Stimulated activated CD4-positive, alpha-beta T cell treated with anti-CD3 and anti-CD28 coated beads, Interleukin-4, amount 100 ng/mL, for 24 hours (primary cell): ENCODE measurements at places on chromosomes 2 and 18.

GRCh38 chr2:190533968-190534309, 583 bp downstream of the NEMP2 start:
- peak; percentile 57 for DNase-seq

DNA sequence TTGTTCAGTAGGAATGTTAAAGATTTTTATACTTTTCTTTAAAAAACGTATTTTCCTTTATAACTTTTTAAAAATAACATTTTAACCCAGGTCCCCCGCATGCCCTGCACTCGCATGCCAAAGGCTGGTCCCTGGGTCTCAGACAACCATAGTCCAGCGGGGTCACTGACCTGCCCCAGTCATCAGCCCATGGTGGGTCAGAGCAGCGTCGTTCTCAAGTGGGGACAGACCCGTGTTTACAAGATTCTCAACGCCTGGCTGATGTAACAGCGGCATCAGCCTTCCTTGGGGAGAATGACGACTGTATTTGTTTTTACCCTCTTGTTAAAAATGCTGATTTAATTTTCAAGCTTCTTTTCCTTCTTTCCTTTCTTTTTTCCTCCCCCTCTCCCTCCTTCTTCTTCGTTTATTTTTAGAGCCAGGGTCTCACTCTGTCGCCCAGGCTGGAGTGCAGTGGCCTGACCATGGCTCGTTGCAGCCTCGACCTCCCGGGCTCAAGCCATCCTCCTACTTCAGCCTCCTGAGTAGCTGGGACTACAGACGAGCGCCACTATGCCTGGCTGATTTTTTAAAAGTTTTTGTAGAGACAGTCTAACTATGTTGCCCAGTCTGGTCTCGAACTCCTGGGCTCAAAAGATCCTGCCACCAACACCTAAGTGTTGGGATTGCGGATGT, 1.0 kb upstream of the EFHD1 start:
- no peak for DNase-seq

DNA sequence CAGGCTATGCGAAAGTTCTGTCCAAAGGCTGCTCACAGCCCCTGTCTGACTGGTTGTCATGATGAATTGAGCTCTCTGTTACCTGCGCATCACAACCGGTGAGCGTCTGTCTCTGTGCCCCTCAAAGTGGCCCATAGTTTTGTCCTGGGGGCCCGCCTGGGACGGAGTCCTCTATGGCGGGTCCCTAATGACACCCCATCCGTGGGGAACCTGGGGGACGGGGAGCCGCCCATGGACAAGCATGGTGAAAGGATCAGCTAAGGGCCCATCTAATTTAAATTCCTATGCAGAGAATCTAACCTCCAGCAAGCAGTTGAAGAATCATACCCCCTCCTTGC, 473 bp downstream of the ELMOD3 start:
- DNase-seq: peak; percentile 22

DNA sequence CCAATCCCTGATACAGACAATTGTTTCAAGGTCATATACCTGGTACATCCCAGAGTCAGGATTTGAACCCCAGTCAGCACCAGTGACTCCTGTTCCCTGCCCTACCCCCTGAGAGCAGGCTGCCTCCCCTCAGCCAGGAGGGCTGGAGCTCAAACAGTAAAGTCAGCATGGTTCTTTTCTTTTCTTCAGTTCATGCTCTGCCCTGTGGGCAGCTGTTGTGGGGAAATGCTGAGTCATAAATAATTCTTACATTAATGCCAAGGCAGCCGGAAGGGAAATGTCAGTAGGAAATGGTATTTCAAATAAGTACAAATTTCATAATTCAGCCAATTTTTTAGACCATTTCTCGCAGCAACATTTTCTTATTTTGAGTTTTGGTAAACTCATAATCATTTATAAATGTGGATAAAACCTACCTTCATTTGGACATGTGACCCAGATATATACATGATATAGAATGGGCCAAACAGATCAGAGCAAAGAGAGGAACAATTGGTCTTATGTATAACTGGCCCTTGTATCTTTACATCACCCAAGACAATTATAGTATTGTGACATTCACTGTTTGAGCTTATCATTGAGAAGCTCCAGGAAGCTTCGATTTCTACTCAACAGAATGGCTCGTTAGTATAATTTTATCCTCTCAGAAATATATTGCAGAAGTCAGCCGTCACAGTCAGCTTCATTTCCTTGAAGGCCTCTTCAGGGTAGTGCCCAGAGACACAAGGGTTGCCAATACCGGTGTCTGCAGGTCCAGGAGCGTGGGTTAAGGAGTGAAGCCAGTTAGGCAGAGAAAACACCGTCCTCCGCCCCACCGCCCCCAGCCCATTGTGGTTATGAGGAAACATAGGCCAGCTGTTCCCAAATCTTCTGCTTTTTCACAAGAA, 28.0 kb upstream of the SCYGR1 start:
- DNase-seq: no peak

DNA sequence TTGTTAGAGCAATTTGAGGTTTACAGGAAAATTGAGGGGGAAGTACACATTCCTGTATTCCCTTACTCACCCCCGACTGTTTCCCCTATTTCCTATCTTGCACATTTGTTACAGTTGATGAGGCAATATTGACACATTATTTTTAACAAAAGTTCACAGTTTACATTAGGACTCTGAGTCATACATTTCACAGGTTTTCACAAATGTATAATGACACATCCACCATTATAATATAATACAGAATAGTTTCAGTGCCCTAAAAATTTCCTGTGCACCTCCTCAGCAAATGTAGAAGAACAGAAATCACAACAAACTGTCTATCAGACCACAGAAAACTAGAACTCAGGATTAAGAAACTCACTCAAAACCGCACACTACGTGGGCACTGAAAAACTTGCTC, 160.6 kb upstream of the RMP24 start:
- no peak for DNase-seq

DNA sequence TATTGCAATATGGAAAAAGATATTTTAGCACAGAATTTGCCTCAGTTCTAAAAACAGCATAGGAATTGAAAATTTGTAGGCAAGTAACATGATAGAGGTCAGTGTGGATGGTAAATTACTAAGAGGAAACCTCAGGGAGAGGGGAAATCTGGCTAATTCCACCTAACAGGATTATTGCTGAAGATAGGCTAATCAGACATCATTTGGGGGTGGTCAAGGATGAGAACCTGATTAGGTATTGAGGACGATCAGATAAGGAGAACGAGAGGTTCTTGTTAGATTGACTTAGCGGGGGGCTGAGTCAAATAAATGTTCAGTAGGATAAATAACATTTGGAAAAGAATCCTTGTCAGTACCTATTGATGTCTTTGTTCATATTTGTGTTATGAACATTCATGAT, 543.2 kb upstream of the LRRTM4 start:
- no peak for DNase-seq

- no peak for DNase-seq
Measured at GRCh38 chr2:195741191-195741590, 84.2 kb downstream of the SLC39A10 start.

DNA sequence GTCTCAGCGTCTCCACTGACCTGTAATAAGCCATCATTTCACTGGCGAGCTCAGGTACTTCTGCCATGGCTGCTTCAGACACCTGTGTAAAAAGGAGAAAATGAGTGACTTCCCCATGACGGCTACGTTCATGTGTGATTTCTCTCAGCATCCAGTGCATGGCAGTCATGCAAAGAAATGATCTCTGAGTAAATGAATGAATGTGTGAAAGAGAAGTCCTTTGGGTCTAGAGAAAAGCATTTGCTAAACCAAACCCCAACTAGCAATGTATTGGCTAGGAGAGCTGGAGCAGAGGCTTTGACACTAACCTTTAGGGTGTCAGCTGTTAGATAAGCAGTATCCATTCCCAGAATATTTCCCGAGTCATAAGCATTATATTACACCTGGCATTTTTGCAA, 417 bp downstream of the IL1B start:
- no peak for DNase-seq

DNA sequence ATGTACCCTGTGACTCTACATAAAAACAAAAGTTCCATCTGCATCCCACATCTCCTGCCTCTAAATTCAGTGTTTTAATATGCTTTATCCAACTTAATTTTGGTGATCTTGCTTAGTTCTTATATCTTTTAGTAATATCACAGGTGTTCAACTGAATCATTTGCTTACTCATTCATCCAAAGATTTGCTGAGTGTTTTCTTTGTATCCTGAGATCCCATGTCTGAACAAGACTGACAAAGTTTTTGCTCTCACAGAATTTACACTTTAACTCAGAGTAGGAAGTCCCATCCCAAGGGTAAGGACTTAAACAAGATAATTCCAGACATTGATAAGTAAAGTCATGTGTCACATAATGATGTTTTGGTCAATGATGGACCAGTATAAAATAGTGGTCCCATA, 87.0 kb downstream of the FSIP2 start:
- no peak for DNase-seq

DNA sequence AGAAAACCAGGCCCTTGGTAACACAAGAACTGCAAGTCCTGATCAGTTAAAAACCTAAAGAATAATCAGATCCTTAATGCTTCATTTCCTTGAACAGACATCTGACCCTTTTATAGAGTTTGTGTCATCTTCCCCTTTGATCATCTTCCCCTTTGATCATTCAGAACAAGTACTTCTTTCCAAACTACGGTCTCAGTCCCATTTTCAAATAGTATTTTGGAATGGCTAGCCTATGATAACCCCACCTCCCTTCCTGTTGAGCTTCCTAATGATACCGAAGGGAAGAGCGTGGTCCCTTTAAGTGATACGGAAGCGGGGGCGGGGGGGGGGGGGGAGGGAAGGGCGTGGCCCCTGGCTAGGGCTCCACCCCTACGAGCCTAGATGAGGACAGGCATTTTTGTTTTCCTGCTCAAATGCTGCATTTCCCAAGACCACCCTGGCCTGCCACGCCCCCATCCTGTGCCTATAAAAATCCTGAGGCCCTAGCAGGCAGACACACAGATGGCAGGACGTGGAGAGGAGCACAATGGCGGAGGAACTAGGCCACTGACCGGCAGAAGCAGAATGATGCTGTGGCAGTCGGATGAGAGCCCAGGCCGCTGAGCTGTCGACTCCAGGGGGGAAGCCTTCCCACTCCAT, 24.1 kb upstream of the CHRNA1 start:
- DNase-seq: no peak

DNA sequence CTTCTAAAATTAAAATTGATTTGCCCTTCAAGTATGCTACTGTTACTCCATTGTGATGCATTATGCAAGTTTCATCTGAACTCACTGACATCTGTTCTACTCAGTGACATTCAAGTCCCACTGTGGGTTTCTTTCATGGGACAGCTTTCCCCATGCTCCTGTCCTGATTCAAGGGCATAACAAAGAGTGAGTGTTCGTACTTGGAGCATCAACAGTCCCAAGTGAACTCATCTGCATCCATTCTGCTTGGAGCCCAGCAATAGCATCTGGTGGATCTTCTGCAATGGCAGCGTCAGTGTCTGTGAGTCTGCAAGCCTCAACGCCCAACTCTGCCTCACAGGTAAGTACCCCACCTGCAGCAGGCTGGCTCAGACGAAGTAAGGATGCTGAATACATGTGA, 27.5 kb downstream of the BUB1 start:
- no peak for DNase-seq

DNA sequence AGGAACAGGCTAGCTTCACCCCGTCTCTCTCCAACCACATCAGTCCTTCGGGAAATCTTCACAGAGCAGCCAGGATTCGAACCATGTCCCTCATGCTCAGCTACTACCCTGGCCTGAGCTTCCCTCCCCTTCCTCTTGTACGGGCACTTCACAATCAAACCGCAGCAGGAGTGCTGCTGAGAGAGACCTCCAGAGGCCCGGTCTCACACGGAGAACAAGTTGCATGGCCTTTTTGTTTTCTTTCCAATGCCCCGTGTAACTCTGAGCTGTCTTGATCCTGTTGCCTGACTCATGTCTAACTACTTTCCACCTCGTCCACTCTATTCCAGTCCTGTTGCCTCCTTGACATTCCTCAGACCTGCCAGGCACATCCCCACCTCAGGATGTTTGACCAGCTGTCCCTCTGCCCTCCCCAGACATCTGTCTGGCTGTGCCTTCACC, 25.4 kb downstream of the FBLN7 start:
- DNase-seq: no peak

GRCh38 chr18:61980355-61980754, 87.5 kb upstream of the RNF152 start:
- DNase-seq: no peak

- DNase-seq: no peak
Measured at GRCh38 chr2:85861180-85861579, 27.6 kb downstream of the ST3GAL5 start.

- DNase-seq: no peak
Measured at GRCh38 chr2:11379558-11379957, 35.1 kb upstream of the ROCK2 start.

DNA sequence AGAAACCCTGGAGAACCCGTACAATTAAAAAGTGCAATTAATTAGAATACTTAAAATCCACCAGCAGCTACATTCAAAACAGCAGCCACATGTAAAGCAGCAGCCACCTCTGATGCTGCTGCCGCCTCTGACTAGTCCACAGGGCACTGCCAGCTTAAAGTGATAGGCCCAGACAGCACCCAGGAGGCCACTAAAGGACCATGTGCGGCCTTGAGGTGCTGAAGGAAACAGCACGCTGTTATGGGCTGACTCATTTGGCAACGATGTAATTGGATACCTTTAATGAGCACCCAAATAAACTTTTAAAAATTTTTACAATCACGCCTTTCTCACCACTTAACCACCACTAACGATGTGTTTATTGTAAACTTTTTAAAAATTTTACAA, 209.3 kb upstream of the NCKAP5 start:
- no peak for DNase-seq

GRCh38 chr2:129820908-129821307, 158.6 kb upstream of the RAB6C start:
- DNase-seq: no peak

DNA sequence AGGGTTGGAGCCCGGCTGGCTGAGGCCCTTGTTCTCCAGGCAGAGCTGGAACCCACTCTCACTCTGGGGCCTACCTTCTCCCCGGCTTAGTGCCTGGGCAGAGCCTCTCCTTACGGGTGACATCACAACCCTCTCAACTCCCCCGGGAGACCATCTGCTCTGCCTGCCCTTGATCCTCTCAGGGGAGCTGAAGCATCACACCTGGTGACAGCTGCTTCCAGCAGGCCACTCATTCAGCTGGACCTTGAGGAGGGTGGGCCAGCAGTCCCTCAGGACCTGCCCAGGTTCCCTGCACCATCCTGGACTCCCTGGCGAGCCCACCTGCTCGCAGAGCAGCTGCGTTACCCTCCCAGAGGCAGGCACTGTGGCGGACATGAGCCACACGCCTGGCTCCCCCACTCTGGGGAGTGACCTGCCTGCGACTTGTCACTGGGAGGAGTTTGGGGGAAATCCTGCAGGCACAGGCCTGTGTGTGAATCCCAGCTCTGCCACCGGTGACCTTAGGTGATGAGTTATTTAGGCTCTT, 13.1 kb downstream of the HS6ST1 start:
- DNase-seq: no peak

- DNase-seq: no peak
Measured at GRCh38 chr2:39464864-39465263, 27.8 kb upstream of the MAP4K3 start.
